Activated naive CD4-positive, alpha-beta T cell treated with anti-CD3 and anti-CD28 coated beads for 36 hours (primary cell): ENCODE measurements at places on chromosomes 5 and 9.

DNA sequence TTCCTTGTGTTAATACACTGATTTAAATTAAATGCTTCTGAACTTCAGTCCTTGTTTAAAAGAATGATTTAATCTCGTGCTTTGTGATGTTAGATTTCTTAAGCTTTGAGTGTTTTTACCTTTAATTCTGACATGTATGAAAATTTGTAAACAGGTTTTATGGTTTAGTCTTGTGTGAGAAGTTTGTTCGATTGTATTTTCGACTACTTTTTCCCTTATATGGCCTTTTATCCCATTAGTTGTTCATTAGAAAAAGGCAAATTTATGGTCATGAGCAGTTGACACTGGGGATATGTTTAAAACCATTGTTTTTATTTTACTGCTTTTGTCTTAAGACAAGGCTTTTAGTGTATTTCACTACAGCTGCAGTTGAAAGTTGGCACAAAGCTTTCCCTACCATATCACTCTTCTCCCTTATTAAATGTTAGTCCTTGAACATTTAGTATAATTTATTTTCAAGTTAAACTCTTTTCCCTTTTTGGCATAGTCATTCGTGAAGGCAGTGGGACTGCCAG lies 3.3 kb downstream of the UBE2R2 start:
- no peak for DNase-seq

DNA sequence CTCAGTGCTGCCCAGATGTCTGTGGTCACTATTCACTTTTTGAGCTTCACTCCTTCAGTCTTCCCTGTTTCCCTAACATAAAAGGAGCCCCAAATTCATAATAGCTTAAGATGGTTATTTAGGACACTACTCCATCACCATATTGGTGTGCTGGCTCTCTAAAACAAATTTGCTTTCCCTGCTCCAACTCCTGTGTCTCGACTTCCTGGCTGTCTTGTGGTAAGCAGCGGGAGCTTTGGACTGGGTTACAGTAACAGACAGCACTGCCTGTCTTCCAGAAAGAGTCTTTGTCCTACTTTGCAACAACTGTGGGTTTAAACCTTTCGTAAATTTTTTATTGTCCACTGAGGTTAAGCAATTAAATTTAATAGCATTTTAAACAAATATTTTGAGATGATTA lies 389.4 kb downstream of the CDH9 start:
- DNase-seq, result no peak

DNA sequence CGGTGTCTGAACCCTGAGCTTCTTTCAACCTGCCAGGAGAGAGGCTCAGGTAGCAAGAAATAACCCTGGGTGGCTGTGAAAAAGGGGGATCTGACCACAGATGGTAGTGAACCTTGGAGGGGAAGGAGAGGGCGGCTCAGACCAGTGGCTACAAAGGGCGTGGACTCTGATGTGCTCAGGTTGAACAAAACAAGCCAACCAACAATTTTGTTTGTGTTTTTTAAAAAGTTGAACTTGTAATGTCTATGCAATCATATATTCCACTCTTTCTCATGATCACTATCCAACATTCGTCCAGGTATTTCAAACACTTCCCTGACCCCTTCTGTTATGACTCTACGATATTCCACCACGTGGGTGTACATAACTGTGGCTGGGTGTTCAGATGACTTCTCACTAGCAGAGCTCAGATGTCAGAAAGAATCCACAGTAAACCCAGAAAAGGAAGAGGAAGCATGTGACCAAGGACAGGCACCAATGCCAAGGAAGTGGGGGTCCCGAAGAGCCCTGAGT lies 20.0 kb downstream of the PTPN3 start:
- no peak for DNase-seq

GRCh38 chr9:135908093-135908753 lies 877 bp upstream of the CAMSAP1 start:
- DNase-seq, result peak; percentile 27

GRCh38 chr5:59137846-59138245 lies 555.0 kb downstream of the RAB3C start:
- no peak for DNase-seq

- DNase-seq, result no peak
These were observed 25.1 kb downstream of the TBC1D2 start for GRCh38 chr9:98230304-98230703.

- no peak for DNase-seq
These were observed 308.8 kb downstream of the PJA2 start for GRCh38 chr5:109100971-109101370.

GRCh38 chr5:131373265-131373664 lies 109.4 kb downstream of the CDC42SE2 start:
- no peak for DNase-seq

- DNase-seq, result no peak
These were observed 23.5 kb downstream of the CPEB4 start for GRCh38 chr5:173911623-173912022.

- no peak for DNase-seq
These were observed 140.9 kb downstream of the NR3C1 start for GRCh38 chr5:143262393-143263174.

DNA sequence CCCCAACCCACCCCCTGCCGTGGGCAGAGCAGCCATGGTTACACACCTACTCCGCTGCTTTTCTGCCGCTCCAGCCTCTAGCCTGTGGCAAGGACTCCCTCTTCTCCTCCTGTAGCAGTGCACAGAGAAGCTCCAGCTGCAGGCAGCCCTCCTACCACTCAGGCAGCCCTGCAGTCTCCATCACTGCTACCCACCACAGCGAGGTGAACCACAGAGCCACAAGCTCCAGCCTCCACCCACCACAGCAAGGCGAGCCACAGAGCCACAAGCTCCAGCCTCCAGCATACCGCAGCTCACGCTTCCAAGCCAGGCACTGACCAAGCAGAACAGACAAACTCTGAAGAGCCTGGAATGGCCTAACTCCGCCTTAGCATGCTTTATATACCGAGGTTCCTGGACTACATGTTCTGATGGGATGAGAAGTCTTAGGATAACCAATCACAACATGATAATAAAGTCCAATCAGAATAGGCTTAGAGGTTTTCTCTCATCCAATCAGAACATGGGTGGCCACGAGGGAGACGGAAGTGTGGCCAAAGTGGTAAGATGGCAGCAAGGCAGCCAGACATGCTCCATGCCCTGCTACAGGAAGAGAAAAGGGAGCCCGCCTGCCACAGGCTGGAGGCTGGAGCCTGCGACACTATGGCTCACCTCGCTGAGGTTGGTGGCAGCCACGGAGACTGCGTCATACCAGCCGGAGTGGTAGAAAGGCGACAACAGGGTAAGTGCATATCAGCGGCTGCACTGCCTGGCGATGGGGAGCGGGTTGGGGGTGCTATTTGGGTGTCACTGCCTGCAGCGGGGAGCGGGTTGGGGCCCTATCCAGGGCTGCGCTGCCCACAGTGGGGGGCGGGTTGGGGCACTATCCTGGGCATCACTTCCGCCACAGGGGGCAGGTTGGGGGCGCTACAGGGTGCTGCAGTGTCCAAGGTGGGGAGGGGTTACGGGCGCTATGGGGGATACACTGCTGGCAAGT lies 75.8 kb upstream of the PCAT7 start:
- DNase-seq, result no peak

DNA sequence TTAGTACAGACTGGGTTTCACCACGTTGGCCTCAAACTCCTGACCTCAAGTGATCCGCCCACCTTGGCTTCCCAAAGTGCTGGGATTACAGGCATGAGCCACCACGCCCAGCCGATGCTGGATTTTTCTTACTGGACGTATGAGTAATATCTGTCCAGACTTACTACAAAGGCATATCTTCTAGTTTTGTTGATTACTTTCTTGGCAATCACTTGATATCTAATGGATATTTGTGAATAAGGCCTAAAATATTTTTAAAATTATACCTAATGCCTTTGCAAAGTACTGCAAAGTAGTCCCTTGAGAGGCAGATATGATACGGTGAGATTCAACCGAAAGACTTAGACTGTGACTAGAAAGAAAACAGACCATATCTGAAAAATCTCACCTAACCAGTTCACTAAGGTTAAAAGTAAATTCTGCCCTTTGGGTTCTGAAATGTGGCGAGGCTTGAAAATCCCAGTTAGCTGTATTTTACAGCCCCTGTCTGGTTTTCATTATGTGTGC lies 152.1 kb downstream of the GNAQ start:
- no peak for DNase-seq

DNA sequence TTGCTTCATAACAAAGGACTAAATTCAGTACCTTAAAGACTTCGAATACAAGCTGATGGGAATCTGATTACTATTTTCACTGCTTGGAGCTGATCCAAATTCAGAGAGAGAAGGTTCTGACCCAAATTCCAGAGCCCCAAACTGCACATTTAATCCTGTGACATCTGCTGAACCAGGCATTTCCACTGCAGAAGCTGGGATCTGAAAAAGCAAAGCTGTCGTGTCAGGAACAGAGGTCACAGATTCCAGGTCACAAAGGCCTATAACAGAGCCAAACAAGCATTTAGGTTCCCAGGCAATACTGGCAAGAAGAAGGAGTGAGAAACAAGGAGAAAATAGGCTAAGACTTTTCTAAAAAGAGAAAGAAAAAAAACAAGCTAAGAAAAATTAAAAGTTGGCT lies 105.3 kb downstream of the UBAP2 start:
- no peak for DNase-seq

DNA sequence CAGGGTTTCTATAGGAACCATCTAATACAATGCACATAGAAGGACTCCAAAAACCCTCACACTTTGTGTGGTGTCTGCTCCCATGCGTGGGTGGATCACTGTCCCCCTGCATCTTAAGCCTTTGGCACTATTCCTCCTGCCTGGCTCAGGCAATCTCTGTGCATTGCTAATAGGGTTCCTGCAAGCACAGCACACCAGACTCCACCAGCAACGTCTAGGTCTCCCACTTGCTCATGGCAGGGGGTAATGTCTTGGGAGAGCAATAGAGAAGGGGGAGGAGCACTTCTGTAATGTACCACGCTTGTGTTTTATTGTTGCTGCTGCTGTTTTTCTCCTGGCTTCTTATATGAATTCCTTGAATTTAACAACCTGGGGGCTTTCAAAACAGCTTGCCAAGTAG lies 182.6 kb upstream of the GLRA1 start:
- DNase-seq, result no peak

DNA sequence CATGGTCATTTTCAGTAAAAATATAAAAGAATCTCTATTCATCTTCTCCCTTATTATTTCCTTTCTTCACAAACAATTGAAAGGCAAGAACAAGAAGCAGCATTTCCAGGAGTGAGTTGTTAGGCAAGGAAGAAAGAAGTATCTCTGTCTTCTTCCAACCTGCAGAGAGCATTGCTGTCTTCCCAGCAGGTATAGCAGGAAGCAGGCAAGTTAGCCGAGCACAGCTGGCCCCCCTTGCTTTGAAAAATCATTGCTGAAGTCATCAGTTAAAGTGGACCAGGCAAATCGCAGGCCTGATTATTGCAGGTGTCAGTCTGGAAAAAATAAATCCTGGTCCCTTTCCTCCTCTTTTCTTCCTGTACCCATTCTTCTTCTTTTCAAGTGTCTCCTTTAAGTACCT lies 353.1 kb upstream of the BRINP1 start:
- DNase-seq, result no peak

DNA sequence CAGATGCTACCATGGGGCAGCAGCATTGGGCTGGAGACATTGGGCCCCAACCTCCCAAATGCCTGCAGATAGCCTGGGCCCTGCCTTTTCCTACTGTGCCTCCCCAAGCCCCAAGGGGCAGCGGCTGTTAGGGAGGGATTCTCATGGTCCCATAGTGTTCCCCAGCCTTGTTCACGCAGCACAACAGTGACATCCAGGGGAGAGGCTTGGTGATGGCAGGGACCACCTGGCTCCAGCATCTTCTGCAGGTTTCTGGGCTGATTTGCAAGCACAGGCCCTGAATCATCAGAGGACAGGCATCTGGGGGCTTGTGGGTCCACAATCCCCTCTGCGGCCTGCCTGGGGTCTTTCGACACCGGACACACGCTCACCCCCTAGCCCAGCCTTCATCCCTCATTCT lies 354.6 kb downstream of the SLIT3 start:
- DNase-seq, result peak; percentile 6

- no peak for DNase-seq
These were observed 35.6 kb upstream of the LMNB1 start for GRCh38 chr5:126741361-126741760.

DNA sequence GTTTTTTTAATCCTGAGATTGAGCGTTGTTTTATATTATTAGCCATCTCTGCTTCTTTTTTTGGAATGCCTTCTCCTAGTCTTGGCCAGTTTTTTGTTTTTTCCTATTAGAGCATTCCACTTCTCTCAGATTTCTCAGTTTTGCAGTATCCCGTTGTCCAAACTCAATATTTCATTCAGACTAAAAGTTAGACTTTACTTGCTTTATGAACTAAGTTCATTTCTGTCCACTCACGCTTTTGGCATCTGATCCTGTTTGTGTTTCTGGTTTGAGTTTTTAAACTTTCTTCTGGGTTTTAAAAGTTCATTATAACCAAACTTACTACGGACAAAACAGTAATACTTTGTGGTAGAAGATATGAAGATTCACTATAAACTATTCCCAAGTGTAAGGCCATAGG lies 288.3 kb upstream of the MPDZ start:
- DNase-seq, result no peak

- DNase-seq, result no peak
These were observed 92.6 kb downstream of the CWC27 start for GRCh38 chr5:64861281-64861680.

GRCh38 chr9:84702471-84702870 lies 32.9 kb downstream of the NTRK2 start:
- DNase-seq, result no peak

DNA sequence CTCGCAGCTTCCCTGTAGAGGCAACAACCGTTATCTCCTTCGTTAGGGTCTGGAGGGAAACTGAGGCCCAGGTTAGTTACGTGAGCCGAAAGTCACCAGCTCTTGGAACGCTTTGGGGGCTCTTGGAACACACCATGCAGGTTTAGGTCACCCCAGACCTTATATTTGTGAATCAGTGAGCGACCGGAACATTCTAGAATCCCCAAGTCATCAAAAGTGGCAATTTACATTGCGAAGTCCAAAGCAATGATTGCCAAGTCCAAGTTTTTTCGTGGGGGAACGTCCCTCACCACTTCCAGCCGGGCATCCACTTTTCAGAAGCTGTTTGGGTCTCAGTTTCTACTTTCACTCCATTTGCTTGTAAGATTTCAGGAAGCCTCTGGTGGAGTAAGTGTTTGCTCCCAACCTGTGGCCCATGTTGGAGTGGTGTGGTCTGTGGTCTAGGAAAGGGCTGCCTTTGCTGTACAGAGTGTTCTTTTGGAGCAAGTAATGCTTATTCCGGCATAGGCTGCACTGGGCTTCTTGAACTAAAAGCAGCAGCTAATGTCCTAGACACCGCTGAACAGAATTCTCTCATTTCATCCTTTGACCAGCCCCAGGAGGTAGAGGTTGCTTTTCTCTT lies 32.8 kb upstream of the SPRY4 start:
- DNase-seq, result peak; percentile 16

DNA sequence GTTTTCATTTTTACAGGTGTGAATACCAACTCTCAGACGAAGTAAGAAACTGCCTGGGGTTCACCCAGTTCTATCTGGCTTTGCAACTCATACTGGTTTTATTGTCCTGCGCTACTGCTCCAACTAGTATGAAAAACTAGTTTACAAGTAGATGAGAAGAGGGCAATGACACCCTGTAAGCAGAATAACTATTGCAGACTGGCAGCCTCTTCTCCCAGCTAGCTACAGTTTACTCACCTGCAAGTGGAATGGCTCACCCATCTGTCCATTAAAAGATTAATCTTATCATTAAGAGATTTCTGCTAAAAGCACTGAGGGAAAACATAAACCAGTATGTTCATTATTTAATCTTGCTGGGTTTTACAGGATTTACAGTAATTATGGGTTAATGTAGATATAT lies 113.4 kb downstream of the FRMD3 start:
- DNase-seq, result no peak

GRCh38 chr5:61768692-61769281 lies 436.7 kb downstream of the ZSWIM6 start:
- DNase-seq, result peak; percentile 6
